ENCODE measurements at places on chromosomes 12 and 14.

GRCh38 chr12:50515587-50515986 is 10.8 kb downstream of the DIP2B start:
- DNase-seq: no peak

GRCh38 chr12:16531621-16532020 is 74.3 kb downstream of the LMO3 start:
- DNase-seq: no peak

GRCh38 chr12:21324551-21324950 is 10.2 kb downstream of the SLCO1A2 start:
- DNase-seq: no peak

DNA sequence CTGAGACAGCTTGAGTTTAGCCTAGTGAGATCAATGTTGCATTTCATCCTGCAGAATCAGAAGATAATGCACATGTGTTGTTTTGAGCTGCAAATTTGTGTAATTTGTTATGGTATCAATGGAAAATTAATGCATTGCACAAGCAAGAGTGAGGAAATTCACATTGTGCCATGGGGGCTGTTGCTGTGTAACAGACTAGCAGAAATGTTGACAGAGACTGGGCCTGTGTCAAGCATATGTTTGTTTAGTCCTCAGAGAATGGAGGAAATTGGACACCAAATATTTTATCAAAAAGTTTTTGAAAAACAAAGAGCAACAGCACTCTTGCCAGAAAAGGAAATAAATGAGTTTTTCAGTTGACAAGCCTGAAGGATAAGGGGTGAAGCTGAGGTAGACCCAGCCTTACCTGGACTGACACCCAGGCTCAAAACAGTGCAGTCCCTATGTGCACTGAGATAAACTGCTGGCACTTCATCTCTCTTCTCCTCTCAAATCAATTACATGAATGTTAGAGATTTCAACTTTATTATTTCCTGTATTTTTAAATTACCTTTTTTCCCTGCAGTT is 1150.0 kb downstream of the FSCB start:
- DNase-seq: no peak

- DNase-seq: no peak
These were observed 57.4 kb upstream of the KCNA1 start for GRCh38 chr12:4852308-4852707.

DNA sequence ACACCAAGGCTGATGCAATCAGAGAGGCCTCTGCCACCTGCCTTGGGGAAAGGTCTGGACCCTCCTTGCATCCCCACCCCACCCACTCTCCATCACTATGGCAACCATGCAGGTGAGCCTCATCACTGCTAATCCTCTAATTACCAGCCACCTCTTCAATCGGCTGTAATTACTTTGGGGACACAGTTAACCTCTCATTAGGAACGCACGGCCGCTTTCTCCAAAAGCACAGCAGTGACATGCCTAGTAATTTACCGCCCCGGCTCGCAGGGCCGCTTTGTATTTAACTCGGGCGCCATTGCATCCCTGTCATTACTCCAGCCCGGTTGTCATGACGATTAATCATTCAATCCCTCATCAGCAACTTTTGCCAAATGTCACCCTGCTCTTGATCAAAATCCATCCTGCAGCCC is 36.3 kb upstream of the FAM222A start:
- no peak for DNase-seq

DNA sequence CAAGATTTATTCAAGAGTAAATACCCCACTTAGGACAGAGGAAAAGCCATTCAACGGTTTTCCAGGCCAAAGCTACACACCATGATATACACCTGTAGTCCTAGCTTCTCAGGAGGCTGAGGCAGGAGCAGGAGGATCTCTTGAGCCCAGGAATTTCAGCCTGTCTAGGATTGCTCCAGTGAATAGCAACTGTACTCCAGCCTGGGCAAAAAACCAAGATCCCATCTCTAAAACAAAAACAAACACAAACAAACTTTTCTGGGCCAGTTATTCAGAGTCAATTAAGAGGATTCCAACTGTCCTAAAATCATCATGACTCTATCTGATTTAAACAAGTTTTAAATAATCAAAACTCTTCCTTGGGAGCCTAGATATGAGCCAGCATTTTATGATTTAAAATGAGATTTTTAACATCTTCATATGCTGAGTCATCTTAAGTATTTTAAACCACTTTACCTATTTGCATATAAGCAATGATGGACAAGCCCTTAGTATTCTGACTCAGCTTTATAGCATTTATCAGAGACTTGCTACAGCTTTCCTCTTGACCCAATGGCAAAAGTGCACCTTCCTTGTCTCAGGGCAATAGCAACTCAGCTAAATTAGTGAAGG is 77.1 kb downstream of the KCNMB4 start:
- DNase-seq: no peak

DNA sequence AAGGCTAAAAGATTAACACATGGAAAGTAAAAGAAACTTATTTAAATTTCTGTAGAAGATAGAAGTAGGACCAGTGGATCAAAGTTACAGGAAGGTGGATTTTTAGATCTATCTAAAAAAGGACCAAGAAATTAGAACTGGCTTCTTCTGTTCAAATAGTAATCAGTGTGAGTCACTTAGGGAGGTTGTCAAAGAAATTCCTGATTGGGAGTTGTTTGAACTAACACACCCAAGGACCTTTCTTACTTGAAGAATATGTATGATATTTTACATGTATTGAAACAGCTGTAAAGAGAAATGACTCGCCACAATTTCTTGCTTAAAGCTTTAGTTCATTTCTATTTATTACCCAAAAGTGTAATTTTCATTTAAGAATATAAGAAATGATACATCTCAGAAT is 256.9 kb downstream of the RAD51B start:
- DNase-seq: no peak

DNA sequence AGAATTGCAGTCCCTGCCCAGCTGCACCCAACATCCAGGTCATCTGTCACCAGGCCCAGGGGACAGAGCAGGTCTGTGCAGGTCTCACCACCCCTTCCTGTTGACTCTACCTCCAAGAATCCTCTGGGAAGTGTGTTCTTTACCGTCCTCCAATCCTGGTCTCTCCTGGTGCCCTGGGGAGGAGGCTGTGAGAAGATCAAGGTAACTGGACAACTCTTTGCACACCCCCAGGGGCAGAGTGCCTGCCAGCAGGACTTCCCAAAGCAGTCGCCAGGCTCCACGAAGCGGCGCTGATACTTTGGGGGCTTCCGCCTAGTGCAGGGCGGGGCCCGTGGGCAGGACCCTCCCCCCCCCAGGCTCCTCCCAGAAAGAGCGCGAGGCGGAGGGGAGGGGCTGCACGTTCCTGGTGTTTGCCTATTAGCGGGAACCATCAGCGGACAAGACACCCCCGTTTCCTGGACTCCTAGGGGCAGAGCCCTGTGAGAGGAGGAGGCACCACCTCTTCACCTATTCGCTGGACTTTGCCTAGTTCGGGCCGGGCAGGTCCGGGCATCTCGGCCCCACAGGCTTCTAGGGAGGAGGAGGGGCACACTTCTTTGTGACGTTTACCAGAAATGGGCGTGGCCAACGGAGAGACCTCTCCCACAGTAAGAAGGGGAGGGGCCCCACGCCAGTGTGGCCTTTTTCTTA is 918.0 kb downstream of the AACS start:
- DNase-seq: no peak

DNA sequence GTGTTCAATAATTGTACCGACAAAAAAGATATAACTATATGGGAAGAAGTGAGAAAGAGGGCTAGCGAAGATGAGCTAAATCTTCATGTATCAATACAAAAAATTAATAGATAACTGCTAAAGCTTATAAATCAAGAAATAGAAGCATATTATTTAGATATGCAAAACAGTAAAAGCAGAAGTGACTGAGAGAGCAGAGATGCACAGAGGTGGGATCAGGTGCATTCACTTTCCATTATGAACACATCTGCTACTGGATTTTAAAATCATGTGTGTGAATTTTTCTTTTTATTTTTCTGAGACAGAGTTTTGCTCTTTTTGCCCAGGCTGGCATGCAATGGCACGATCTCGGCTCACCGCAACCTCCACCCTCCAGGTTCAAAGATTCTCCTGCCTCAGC is 33.4 kb downstream of the GUCY2C start:
- no peak for DNase-seq

GRCh38 chr12:79938843-79939242 is 3.9 kb upstream of the PPP1R12A start:
- DNase-seq: no peak

GRCh38 chr12:59517522-59517921 is 78.3 kb upstream of the SLC16A7 start:
- no peak for DNase-seq

DNA sequence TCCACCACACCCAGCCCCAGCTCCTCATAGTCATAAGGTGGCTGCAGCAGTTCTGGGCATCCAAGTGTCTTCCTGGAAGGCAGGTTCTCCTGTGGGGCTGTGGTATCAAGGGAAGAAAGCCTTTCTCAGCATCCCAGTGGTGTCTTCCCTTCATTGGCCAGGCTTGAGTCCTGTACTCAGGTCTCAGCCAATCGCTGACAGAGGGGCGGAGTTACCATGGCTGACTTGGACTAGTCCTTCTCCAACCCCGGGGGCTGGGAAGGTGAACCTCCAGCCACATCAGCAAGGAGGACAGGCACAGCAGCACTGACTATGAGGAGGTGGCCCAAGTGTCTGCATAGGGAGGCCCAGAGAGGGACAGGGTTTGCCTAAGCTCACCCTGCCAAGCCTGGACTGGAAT is 64.0 kb upstream of the SLC24A4 start:
- DNase-seq: no peak

- DNase-seq: no peak
These were observed 6.8 kb downstream of the FIGNL2 start for GRCh38 chr12:51841727-51842126.

GRCh38 chr14:70897464-70897863 is 9.8 kb upstream of the PCNX1 start:
- DNase-seq: no peak

DNA sequence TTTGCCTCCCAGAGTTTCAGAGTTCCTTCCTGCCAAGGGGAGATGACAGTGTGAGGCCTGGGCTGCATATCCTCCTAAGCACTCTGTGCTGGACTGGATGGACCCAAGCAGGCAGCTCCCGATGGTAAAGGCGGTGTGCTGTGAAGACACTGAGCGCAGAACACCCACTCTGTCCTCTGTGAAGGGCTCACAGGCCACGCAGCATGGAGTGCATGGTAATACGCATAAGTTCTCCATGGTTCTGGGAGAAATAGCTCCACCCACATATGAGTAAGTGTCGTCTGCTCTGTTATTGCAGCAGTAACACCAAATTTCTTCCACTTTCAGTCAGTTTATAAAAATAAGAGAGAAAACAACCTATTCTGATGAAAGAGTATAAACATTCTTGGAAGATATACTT is 55.8 kb downstream of the TMEM30B start:
- DNase-seq: no peak

DNA sequence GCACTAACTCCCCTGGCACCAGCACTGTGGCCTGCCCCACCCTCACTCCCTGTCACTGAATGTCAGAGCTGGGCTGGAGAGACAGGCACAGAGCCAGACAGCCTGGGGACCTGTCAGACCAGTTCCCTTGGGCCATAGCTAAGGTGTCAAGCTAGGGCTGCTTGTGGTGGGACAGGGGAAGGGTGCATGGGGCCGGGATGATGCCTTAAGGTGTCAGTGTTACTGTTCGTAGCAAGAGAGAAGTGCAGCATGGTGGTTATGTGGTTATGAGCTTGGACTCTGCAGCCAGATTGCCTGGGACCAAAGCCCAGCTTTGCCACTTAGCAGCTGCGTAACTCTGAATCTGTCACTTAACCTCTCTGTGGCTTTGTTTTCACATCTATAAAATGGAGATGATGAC is 3.8 kb downstream of the RAPGEF3 start:
- DNase-seq: no peak

DNA sequence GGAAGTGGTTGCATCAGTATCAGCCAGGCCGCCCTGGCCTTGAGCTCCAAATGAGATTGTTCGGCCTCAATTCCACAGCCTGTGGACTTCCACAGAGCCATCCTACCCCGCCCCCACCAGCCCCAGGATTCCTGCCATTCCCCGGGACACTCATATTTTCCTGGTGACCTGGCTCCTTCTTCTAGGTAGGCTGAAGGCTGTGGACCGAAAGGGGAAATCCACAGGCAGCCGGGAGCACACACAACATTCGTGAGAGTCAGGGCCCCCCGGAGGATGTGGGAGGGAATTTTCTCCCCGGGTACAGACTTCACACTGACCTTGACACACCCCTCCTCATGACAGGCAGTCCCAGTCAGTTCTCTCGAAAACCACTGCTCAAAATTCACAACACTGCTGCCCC is 39.9 kb downstream of the RIN3 start:
- DNase-seq: no peak

GRCh38 chr12:89695100-89695499 is 13.5 kb downstream of the ATP2B1 start:
- DNase-seq: no peak

GRCh38 chr12:52927964-52928363 is 21.0 kb upstream of the KRT18 start:
- DNase-seq: no peak

- DNase-seq: no peak
These were observed 89.7 kb downstream of the TMTC1 start for GRCh38 chr12:29694002-29694401.

DNA sequence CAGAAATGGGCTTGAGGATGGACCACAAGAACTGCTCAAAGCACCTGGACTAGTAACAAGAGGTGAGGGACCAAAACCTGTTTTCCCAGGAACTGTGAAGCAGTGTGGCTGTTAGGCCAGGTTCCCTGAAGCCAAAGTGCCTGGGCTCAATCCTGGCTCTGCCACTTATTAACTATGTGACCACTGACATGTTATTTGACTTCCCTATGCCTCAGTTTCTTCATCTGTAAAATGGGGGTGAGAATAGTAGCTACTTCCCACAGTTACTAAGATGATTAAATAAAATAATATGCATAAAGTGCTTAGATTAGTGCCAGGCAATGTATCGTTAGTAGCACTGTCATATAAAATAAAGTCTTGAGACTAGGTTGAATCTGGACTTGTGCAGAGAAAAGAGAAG is 25.6 kb downstream of the SMUG1 start:
- no peak for DNase-seq

- DNase-seq: no peak
These were observed 20.4 kb downstream of the ZFYVE21 start for GRCh38 chr14:103735815-103736545.

DNA sequence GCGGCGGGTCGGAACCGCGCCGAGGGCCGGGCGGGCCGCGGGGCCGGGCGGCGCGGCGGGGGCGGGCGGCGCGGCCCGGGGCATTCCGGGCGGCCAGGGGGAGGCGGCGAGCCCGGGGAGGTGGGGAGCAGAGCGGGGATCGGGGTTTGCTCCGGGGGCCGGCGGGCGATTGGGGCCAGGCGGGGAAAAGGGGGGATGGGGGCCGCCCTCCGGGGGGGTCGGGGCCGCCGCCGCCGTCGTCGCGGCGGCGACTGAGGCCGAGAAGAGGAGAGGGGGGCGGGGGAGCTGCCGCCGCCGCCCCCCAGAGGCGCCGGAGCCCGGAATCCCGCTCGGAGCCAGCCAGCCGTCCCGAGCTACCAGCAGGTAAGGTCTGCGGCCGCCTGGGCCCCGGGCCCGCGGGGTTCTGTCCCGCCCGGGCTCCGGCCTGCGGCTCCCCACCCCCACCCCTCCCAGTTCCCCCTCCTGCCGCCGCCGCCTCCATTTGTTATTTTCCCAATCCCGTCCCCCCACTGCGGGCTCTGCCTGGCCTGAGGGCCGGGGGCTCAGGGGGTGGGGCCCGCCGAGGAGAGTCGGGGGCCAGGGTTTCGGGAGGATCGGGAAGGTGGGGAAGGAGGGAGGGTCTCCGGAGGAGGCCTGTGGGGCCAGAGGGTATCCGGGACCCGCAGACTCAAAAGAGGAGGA is 403 bp downstream of the ATN1 start:
- no peak for DNase-seq
